ENCODE measurements at places on chromosomes 2 and 18.

GRCh38 chr2:68083346-68083745, 20.5 kb upstream of the C1D start:
- DNase-seq: no peak

DNA sequence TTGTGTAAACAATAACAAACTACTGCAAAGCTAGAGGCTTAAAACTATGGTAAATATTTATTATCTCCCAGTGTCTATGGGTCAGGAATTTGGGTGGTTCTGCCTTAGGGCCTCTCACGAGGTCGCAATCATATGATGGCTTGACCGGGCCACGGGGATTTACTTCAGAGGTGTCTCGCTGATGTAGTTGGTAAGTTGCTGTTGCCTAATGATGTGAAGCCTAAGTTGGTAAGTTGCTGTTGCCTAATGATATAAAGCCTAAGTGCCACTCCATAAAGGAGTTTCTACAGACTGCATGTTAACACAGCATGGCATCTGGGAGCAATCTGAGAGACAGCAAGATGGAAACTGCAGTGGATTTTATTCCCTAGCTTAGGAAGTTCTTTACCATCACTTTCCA, 35.8 kb downstream of the FMNL2 start:
- no peak for DNase-seq

DNA sequence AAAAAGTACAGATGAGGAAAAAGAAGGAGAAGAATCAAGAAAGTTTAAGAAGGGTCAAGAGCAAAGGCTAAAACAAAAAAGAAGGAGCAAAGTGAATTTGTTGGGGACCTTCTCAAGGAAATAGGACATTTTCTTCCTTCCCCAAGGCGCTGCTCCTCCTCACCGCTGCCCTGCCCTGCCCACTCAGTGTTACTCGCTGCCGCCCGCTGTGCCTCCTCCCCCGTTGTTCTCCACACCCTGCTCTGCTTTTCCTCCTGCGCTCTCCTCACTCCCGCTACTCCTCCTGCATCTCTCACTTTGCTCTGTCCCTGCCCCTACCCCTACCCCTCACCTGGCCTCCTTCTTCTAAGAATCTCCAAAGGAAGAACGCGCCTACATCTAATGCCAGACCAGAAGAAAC, 50.7 kb downstream of the ID2 start:
- DNase-seq: no peak

DNA sequence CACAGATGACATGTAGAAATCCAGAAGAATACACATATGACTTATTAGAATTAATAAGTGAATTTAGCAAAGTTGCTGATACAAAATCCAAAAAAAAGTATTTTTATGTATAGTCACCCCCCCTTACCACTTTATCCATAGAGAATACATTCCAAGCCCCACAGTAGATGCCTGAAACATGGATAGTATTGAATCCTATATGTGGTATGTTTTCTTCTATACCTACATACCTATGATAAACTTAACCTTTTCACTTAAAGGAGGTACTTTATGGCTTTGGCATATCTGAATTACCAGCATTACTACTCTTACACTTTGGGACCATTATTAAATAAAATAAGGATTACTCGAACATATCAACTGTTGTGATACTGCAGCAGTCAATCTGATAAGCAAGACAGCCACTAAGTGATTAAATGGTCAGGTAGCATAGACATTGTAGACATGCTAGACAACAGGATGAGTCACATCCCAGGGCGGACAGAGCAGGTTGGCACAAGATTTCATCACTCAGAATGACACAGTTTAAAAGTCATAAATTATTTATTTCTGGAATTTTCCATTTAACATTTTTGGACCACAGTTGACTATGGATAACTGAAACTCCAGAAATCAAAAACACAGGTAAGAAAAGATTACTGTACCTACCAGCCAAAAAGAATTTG, 208.2 kb upstream of the CHAC2 start:
- DNase-seq: no peak

DNA sequence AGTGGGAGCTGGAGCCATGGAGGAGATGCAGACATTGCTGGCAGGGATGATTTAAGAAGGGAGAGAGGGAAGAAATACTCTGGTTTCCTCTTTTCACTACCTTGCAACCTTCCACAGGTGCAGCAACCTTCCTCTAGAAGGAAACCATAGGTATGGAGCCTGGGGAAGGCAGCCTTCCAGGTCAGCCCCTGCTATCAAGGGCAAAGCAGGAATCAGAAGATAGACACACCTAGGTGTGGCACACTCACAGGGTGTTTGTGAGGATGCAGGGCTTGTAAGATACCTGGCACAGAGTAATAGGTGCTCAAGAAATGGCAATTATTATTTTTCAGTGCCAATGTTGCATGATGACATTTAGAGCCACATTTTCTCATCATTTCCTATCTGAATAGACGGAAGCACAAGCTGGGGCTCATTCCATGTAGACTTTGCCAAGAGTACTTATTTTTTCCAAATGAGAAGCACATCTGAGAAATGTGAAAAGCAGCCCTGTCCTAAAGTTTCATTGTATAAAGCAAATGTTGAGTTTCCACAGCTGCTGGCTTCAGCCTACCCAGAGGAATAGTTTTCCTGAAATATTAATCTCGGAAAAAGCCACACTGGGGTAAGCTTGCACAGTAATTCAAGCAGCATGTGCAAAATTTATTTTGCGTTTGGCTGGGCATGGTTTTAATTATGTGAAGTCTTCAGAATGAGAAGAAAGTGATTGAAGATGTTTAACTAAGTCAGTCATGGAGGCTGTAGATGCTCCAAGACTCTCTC, 20.6 kb downstream of the EVA1A start:
- no peak for DNase-seq

DNA sequence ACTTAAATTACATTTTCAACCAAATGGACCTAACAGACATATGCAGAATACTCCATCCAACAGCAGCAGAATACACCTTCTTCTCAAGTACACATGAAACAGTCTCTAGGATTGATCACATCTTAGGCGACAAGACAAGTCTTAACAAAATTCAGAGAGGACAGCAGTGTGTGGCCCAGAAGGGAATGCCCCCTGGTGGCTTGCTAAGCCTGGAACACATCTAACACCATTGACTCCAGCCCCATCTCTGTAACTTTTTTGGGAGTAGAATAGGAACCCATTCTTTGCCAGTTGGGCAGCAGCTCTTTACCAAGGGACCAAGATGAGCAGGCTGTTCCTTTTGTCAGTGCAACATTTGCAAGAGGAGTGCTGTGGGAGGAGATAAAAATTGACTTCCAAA, 249.9 kb downstream of the PLCL1 start:
- DNase-seq: peak; percentile 20

DNA sequence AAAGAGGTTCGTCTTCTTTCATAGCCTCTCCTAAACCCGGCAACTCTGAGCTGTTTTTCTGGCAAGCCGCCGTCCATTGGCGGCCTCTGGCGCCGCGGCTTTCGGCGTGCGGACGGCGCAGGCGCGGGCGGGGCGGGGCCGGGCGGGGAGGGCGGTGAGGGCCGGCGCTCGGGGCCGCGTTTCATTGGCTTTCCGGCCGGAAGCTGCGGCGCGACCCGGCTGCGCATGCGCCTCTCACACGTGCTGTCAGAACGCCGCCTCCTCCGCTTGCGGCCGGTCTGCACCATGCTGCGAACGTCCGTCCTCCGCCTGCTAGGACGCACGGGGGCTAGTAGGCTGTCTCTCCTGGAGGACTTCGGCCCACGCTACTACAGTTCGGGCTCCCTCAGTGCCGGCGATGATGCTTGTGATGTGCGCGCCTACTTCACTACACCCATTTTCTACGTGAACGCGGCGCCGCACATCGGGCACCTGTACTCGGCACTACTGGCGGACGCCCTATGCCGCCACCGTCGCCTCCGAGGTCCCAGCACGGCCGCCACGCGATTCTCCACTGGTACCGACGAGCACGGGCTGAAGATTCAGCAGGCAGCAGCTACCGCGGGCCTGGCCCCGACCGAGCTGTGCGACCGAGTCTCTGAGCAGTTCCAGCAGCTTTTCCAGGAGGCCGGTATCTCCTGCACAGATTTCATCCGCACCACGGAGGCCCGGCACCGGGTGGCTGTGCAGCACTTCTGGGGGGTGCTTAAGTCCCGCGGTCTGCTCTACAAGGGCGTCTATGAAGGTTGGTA, at the start of gene MARS2:
Gene MARS2 (plus strand): TSS at position 249 of the 791 bp plus-strand sequence. CDS start 37 bp downstream, at position 286.
- peak; percentile 95 for DNase-seq

DNA sequence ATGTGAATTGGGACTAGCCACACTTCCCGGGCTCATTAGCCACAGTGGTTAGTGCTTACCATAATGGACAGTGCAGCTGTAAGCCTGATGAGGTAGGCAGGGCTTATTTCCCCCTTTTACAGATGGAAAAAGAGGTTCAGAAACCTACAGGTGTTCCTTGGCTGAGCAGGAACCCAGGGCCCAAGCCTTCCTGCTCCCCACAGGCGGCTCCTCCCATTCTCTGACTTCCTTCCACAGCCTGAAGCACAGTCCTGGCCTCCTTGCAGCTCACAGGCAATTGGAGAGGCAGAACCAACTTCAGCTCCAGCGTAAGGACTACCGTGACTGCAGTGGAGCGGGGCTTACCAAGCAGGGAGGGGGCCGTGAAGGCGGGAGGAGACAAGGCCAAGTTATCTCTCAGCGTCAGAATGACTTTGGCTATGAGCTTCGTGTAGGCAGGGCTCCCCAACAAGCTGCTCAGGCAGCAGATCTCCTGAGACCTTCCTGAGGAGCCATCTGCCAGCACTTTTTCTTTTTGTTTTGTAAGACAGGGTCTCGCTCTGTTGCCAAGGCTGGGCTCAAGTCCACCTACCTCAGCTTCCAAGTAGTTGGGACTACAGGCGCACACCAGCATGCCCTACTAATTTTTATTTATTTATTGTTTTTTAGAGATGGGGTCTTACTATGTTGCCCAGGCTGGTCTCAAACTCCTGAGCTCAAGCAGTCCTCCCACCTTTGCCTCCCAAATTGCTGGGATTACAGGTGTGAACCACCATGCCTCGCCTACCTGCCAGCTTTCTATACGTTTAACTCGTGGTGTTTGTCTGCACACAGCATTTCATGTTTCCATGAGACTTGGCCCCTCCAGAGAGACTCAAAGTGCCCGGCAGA, 34.2 kb upstream of the NT5DC4 start:
- DNase-seq: no peak

GRCh38 chr2:207833251-207833751, 63.6 kb upstream of the FZD5 start:
- no peak for DNase-seq

DNA sequence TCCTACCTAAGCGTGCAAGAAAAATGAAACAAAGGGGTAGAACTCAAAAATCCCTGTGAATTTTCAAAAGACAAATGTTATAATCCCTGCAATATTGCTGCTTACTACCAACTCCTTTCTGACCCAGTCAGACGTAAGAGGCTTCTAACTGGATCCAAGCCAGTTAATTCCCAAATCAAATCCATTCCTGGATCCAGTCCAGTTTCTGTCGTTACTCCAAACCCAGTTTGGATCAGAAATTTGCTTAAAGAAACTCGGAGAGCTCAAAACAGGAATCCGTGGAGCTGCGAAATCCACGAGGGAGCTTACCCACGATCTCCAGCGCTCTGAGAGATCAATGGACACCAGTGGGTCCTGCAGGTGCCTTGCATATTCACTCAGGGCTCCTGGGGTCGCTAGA, 62.8 kb upstream of the IKZF2 start:
- DNase-seq: no peak

DNA sequence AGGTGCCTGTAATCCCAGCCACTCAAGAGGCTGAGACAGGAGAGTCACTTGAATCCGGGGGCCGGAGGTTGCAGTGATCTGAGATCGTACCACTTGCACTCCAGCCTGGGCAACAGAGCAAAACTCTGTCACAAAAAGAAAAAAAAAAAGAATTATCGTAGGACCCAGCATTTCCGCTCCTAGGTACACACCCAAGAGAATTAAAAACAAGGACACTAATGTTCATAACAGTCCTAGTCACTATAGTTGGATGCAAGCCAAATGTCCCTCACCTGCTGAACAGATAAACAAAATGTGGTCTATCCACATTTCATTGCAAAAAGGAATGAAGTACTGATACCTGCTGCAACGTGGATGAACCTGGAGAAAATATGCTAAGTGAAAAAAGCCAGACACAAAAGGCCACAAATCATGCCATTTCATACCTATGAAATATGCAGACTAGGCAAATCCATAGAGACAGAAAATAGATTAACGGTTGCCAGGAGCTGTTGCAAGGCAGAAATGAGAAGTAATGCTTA, 21.2 kb downstream of the ADRA2B start:
- DNase-seq: peak; percentile 13

GRCh38 chr2:198874472-198874858, 583.3 kb downstream of the SATB2 start:
- DNase-seq: no peak

GRCh38 chr2:127089478-127090235, 17.3 kb downstream of the BIN1 start:
- no peak for DNase-seq

DNA sequence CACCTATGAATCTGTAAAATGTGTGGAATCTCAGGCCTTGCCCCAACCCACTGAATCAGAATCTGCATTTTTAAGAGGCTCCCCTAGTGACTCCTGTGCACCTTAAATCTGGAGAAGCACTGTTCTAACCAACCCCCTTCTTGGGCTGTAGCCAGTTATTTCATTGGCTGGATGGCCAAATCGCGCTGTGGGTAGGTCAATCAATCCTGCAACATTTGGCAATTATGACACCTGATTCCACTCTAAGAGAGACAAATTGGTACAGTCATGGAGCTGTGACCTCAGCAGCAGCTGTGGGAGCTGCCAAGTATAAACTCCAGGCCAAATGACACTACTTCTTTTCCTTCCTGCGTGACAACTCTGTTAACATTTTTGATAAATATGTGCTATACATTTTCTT, 208.7 kb downstream of the CLIP4 start:
- DNase-seq: no peak

DNA sequence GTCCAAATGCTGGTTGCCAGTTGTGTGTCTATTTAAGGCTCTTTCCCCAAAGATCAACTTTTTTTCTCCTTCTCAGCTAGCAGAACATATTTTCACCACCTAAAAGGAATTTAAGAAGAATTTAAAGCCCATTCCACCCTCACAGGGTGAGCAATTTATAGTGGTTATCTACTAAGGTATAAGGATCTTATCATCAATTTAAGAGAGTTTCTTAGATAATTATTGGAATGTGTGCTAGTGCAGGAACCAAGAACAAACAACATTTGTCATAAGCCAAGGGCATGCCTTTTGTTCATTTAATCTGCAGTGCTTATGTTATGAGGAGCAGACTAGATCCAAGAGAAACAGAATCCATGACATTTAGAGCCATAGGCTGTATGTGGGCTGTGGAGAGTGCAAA, 37.2 kb downstream of the NLRC4 start:
- no peak for DNase-seq

DNA sequence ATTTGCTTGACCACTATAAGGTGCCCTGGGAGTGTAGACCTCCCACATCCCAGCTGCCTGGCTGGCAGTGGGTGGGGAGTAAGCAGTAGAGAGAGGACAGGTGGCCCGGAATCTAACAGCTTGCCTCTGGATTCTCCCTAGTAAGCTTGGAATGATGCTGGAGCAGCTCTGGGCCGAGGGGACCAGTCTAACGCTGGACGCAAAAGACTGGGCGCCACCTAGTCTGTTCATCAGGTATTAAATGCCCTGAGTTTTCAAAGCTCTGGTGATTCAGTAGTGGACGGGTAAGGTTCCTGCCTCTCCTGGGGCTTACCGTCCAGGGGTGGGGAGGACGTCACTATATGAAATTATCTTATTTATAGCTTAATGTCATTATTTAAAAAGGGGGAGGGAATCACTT, 648 bp upstream of the LYPD6B start:
- DNase-seq: no peak

- DNase-seq: no peak
Measured at GRCh38 chr2:127829845-127830246, 18.9 kb upstream of the WDR33 start.

GRCh38 chr2:35035883-35036282, 1319.7 kb upstream of the CRIM1 start:
- DNase-seq: no peak

All from left ventricle myocardium inferior (tissue), 1 donor.